Lung microvascular endothelial cell (primary cell): ENCODE measurements at places on chromosomes 13 and 19. TPM values are rescaled to one million over a fixed set of nuclear protein-coding genes. Genes with fewer than 3 reads are reported as not detected.
A peak's percentile ranks its signal among the peaks of the same experiment; 100 is the strongest.

DNA sequence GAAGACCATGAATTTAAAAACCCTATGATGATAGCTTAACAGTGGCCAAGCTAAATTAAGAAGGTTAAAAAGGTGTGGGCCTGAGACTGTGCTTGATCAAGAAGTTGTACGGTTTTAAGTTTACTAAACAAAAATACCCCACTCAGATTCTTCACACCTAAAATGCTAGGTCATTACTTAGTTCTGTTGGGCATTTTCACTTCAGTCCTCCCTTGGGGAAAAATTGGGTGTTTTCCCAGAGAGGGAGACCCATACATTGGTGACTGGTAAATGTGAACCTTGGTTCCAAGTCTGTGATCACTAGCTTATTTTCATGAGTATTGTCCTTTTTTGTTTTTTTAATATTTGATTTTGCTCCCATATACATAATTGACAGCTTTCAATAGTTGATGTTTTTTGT lies 44.4 kb downstream of the MTUS2 start:
- DNase-seq = no peak

GRCh38 chr13:73961181-73961580 lies 173.0 kb downstream of the KLF12 start:
- DNase-seq = no peak

- DNase-seq = peak; percentile 9
These were observed 101.0 kb upstream of the SPRY2 start for GRCh38 chr13:80441968-80442367.

GRCh38 chr13:53160211-53160610 lies 131.6 kb downstream of the OLFM4 start:
- no peak for DNase-seq

- no peak for DNase-seq
These were observed 19.3 kb upstream of the GATAD2A start for GRCh38 chr19:19385896-19386869.

SELENOV gene
- not detected in 2 replicates for total RNA-seq

CYP4F11 gene
- not detected in 2 replicates for total RNA-seq
